Upper lobe of right lung (tissue), 1 donor: ENCODE measurements at places on chromosomes 7 and 10. TPM values are rescaled to one million over a fixed set of nuclear protein-coding genes. Genes with fewer than 3 reads are reported as not detected.

TPK1 gene
- 7.6 TPM for total RNA-seq

CTAGE8 gene
- total RNA-seq: 4.9 TPM

IMMP2L gene
- total RNA-seq: 22.0 TPM

DKK1 gene
- total RNA-seq: 3.7 TPM

STEAP1 gene
- 5.7 TPM for total RNA-seq

LSM5 gene
- total RNA-seq: 29.1 TPM

VWC2 gene
- 0.23 TPM for total RNA-seq

ZDHHC4 gene
- 54.8 TPM for total RNA-seq

PNLIP gene
- total RNA-seq: not detected

SLC16A9 gene
- 1.8 TPM for total RNA-seq

UTF1 gene
- total RNA-seq: not detected

SUV39H2 gene
- total RNA-seq: 4.5 TPM
